ENCODE measurements at places on chromosomes 4 and X.

DNA sequence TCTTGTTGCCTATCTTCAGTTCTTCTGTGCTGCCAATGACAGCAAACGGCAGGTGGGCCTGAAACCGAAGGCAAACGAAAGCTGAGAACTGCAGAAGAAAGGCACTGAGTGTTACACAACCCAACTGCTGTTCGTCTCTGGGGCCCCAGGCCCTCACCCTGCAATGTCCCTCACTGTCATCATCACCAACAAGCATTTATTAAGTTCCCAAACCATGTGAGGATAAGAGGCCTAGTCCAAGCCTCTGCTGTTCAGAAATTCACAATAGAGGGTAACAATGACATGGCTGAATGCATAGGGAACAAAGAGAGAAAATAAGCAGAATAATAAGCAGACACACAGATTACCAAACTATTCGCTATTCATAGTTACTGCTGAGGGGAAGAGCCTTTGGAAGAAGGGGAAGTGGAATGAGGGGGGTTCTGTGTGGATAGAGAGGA is 34.5 kb upstream of the NKRF start:
- ATAC-seq: no peak

GRCh38 chrX:70720721-70721120 is 187.8 kb downstream of the TEX11 start:
- ATAC-seq: no peak

DNA sequence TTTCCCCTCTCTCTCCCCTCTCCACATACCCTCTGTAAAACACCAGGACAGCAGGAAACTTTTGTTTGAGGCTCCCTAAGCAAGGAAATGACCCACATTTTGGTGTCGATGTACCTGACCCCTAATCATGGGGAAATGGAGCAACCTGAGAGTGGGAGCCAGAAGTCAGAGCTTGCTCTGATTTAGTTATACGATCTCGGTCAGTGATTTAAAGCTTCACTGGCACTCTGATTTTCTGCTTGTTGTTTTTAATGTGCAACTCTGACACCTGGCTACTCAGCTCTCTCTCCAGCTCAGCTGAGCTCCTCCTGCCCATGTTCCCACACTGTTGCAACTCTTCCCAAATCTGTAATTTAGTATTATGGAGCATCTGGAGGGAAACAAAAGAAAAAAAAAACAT is 408.6 kb downstream of the ADAM29 start:
- ATAC-seq: no peak

GRCh38 chr4:71290476-71290875 is 48.3 kb upstream of the SLC4A4 start:
- ATAC-seq: no peak

DNA sequence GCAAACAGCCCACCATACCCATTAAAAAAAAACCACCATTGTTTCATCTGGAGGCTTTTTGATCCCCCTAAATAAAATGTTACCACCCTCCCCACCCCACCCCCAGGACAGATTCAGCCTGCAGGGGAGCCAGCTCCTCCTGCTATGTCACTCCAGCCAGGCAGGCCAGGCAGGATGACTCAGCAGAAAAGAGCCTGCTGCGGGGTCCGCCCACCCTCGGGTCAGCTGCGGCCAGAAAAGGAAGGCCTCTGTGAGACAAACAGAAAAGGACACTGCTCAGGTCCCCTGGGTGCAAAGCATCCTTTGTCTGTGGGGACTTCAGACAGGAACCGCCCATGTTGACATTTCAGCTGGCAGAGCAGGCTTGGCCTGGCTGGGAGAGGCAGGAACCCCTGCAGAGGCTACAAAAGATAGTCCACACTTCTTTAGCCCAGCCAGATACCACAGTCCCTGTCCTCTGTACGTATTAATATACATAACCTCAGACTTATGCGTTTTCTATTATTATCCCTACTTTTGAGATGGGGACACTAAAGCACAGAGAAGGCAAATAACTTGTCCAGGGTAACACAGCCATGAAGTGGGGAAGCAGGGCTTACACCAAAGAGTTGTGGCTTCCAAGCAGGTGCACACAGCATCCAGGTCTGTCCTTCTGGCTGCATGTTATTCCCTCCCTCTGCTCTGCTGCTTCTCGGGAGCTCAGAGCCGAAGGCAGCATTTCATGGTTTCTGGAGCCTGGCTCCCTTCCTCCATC is 147.7 kb downstream of the CPEB2 start:
- ATAC-seq: no peak

Data from activated CD4-positive, CD25-positive, alpha-beta regulatory T cell treated with anti-CD3 and anti-CD28 coated beads, Interleukin-2, amount 50 U/mL, for 24 hours (primary cell).